NCI-H69 (cell line): ENCODE measurements at places on chromosomes 4 and X.

DNA sequence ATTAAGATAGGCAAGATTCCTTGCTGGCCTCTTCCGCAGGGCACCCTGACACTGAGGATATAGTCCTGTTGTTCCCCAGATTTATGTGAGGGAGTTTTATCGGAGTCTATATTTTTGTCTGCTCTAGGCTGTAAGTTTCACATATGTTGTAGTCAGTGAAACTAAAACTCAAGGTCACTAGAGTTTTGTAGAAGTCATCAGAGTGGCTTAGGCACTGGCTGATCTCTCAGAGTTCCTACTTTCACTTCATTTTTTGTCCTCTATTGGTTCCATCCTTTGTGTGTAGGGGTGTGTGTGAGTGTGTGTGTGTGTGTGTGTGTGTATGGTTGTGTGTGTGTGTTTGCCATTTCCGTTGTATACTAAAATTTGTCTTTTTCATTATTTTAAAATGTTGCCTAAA, 577.5 kb downstream of the IQCM start:
- DNase-seq: no peak

DNA sequence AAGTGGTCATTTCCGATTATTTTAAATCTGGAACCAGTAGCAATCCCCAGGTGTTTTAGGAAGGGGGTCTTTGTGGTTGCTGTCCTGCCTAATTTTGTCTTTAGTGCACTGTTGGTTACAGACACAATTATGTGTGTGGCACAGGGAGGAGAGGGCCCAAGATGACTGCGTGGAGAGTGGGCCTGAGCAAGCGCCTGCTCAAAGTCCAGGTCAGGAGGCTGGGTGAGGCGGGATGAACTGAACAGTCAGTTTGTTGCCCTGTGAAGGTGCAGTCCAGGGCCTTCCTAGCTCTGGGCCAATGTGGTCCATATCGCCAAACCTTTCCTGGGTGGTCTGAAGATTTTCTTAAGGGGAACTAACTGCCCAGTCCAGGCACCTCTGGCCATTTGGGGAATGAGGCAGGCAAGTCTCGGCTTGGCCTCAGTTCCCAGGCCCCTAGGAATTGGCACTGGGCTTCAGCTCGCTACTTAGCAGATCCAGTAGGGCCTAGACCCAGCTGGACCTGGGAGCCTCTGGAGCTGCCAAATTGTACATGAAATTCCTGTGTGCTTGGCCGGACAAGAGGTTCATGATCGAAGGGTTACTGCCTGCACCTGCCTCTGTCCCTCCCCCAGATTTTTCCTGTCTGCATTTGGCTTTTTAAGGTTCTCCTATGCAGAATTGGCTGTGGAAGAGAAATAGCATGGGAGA, 47.6 kb downstream of the ANAPC4 start:
- no peak for DNase-seq

GRCh38 chr4:39559626-39560025, 32.4 kb upstream of the UGDH start:
- no peak for DNase-seq

DNA sequence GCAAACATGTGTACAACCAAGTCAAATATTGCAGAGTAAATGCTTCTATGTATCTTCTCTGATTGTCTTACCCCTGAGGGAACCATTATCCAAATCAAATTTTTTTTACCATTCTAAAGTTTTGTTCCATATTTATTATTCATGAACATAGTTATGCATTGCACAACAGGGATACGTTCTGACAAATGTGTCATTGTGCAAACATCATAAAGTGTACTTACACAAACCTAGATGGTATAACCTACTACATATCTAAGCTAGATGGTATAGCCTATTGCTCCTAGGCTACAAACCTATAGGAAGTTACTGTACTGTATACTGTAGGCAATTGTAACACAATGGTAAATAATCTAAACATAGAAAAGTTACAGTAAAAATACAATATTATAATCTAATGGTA, 23.4 kb downstream of the BEX3 start:
- DNase-seq: no peak

DNA sequence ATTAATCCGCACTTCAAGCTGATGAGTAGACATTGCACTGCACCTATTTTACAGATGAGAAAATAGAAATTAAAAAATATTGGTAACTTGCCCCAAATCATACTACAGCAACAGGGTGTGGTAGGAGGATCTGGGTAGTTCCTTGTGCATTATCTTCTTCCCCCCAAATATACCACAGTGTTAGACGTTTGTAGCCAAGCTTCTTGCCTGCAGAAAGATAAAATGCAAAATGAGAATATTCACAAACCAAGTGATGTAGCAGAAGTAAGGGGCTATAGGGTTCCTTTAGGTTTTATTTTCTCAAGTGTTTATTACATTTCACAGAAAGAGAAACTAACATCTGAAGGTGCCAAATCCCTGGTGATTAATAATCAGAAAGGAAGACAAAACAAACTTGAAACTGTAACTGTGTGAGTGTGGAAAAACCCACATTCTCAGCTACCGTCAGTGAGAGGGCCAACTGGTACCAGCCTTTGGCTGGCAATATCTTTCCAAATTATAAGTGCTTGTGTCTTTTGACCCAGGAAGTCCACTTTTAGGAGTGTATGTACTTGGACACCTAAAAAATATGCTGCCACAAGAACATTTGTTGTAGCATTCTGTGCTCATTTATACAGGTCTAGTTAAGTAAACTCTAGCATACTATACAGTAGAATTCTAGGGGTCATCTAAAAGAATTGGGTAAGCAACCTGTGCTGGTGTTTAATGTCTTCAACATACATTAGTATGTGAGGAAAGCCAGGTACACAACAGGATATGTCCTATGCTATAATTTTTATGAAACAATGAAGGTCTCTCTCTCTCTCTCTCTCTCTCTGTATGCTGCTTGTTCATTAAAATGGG, 6.7 kb upstream of the CD38 start:
- DNase-seq: no peak

DNA sequence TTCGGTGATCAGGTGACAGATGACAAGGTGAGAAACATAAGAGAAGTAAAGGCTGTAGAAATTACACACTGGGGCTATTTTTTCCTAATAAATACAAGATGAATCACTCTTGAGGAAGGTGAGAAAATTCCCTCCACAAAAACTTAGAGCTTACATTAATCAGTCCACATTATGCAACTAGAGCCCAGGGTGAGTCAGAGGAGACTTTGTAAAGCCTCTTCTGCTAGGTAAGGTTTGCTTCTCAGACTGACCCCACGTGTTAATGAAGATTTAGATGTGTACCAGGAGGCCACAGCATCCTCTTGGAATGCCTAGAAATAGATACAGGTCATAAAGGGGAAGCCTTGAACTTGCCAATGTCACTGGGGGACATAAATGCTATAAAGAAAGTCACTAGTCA, 396.0 kb upstream of the SMIM31 start:
- DNase-seq: no peak
